ENCODE measurements at places on chromosomes 6 and 20.

DNA sequence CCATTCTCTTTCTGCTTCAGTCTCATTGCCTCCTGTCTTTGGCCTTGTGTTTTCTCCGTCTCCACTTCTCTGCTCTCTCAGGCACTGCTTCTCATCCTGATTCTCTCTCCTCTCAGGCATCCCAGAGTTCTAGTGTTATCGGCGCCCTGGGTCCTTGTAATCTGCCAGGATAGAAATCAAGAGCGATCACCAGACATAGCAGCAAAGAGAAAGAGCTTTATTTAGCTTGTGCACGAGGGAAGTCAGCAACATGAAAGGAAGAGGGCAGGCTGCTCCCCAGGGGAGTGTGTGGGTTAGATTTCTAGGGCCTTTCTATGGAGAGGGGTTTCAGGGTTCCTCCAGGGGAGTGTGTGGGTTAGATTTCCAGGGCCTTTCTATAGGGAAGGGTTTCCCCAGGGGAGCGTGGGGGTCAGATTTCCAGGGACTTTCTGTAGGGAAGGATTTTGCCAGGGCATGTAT, 32.5 kb downstream of the SUN5 start:
- no peaks in the 10 kb centered on the region for H3K27me3 ChIP-seq
- H3K4me1 ChIP-seq, result peaks cover 41% of the 10 kb centered on the region
- DNase-seq, result no peak
- H3K4me3 ChIP-seq, result no peak overlapping the region
- H3K36me3 ChIP-seq, result peaks cover 5% of the 10 kb centered on the region
- no peak overlapping the region for H3K27ac ChIP-seq

DNA sequence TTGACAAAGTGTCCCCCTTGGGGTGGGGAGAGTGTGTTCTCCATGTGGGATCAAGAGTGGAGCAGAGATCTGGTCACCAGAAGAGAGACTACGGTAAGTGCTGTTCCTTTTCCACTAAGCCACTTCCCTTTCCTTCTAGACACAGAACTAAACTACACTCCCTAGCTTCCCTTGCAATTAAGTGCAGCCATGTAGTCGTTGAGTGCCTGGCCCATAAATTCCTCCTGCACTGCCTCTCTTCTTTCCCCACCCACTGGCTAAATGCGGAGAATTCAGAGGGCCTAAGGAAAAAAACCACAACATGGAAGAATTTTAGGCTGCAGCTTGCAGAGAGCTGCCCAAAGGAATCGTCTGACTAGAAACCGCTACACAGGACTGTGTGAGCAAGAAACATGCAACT, 1.5 kb downstream of the WDR27 start:
- H3K36me3 ChIP-seq, result peaks cover 46% of the 10 kb centered on the region
- DNase-seq, result no peak
- peak overlapping the region; percentile 22 for H3K4me3 ChIP-seq

DNA sequence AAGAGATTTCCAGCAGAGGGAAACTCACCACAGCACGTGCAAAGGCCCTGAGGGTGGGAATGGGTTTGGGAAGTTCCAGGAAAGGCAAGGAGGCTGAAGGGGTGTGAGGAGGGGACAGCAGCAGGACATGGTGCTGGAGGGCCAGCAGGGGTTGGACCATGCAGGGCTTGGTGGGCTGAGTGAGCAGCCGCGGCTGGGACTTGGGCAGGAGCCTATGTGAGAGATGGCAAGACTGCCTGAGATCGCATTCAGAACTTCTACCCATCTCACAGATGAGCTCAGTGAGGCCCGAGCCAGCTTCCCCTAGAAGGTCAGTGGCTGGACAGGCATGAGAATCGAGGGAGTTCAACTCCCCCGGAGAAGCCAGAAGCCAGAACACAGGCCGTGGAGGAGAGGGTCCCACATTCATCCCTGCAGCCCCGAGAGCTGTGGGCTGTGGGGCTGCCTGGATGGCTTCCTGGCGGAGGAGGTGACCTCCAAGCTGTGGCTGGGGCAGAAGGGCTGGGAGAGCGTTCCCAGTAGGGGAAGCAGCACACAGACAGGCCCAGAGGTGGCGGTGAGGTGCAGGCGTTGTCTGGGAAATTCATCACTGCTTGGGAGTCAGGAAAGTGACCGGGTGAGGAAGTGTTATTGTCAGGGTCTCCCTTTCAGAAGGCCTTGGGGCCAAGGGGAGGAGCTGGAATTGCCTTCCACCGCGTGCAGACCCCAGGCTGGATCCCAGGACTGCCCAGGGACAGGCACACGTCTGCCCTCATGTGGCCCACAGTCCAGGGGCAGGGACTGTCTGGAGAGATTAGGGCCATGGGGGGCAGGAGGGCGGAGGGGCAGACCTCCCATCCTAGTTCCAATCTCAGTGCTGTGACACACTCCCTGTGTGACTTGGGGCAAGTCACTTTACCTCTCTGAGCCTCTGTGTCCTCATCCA, 103.8 kb downstream of the CEBPB start:
- H3K4me1 ChIP-seq, result peaks cover 21% of the 10 kb centered on the region
- no peak for DNase-seq
- H3K36me3 ChIP-seq, result no peaks in the 10 kb centered on the region
- H3K27ac ChIP-seq, result peak overlapping the region; percentile 34

GRCh38 chr20:23242104-23242503, 108.5 kb upstream of the NXT1 start:
- H3K4me3 ChIP-seq, result no peak overlapping the region
- DNase-seq, result no peak
- H3K4me1 ChIP-seq, result peaks cover 19% of the 10 kb centered on the region
- H3K27ac ChIP-seq, result no peak overlapping the region
- H3K36me3 ChIP-seq, result no peaks in the 10 kb centered on the region
- peaks cover 31% of the 10 kb centered on the region for H3K27me3 ChIP-seq

GRCh38 chr20:47792021-47792618, 6.8 kb upstream of the SULF2 start:
- no peak overlapping the region for H3K27ac ChIP-seq
- peaks cover 25% of the 10 kb centered on the region for H3K27me3 ChIP-seq
- H3K4me1 ChIP-seq, result no peaks in the 10 kb centered on the region

DNA sequence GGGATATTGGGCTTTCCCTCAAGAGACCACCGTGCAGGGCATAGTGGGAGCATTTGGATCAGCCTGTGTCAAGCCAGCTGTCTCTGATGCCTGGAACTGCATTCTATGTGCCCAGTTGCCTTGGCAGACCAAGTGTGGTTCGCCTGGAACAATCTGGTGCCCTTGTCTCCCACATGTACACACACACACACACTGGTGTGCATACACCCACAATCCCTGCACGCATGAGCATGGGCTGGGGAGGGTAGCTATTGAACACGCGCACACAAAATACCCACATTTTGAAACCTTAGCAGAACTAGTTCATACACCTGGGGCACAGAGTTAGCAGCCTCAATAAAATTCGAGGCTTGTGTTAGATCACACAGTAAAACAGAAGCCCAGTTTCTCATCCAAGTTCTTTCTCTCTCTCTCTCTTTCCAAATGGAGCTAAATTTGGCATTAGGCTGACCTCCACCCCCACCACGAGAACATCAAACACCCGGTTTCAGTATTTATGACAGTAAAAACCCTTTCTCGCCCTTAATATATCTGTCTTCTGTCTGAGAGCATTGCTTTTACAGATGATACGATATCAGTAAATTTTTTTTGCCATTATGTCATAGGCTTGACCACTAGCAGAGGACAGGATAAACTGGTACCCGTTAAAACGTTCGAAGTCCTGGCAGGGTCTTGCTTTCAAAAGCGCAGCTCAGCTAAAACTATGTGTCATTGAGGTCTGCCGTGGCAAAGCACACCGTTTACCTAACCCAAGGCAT, 18.2 kb upstream of the NFATC2 start:
- H3K4me3 ChIP-seq, result peak overlapping the region; percentile 59
- H3K27ac ChIP-seq, result peak overlapping the region; percentile 31
- H3K27me3 ChIP-seq, result peaks cover 52% of the 10 kb centered on the region
- H3K36me3 ChIP-seq, result no peaks in the 10 kb centered on the region
- peaks cover 16% of the 10 kb centered on the region for H3K4me1 ChIP-seq

DNA sequence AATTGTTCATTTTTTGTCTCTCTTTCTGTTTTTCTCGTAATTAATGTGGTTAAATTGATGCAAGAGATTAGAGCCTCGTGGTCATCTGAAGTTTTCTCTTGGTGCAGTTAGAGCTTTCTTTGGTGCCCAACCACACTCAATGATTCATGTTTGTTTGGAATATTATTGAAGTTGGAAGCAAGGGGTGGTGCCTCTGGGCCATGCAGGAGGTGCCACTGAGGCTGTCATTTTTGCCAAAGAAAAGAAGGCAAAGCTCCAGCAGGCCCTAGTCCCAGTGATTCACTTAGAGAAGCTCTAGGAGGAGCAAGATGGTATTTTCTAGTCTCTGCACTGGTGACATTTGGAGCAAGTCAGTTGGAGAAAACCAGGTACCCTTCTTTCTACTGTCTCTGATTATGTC, 144.5 kb upstream of the RALGAPA2 start:
- no peak for DNase-seq
- no peaks in the 10 kb centered on the region for H3K36me3 ChIP-seq
- no peak overlapping the region for H3K27ac ChIP-seq
- peaks cover 34% of the 10 kb centered on the region for H3K27me3 ChIP-seq
- H3K4me1 ChIP-seq, result no peaks in the 10 kb centered on the region

DNA sequence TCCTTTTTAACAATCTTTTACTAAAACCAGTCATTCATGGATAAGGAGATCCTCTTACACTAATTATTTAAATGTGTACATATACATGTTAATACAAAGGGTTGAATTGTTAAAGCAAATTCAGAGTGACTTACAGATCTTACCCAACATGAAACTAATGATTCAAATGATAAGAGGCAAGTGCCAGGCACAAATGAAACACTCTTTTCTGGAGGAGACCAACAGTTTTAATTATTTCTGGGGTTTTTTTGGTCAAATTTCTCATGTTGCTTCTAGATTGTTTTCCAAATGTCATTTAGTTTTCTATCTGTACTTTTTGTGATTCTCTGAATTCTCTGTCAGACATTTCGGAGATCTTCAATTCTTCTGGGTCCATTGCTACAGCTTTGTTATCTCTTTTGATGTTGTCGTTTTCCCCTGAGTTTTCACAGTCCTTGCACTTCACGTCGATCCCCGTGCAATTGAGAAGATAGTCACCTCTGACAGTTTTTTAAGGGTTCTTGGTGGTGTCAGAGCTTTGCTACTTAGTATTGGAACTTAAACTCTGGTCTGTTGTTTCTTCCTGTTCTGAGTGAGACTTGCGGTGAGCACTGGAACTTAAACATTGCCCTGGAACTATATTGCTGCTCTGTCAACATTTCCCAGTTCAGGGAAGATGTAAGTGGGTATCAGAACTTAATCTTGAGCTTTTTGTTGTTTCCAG, 23.2 kb downstream of the MAS1 start:
- DNase-seq, result no peak
- H3K4me3 ChIP-seq, result no peak overlapping the region
- no peaks in the 10 kb centered on the region for H3K4me1 ChIP-seq
- peaks cover 52% of the 10 kb centered on the region for H3K27me3 ChIP-seq
- H3K36me3 ChIP-seq, result no peaks in the 10 kb centered on the region
- H3K27ac ChIP-seq, result no peak overlapping the region

GRCh38 chr20:3749087-3749688, 16.7 kb downstream of the HSPA12B start:
- DNase-seq, result no peak
- no peak overlapping the region for H3K4me3 ChIP-seq
- H3K36me3 ChIP-seq, result peaks cover 4% of the 10 kb centered on the region
- H3K27ac ChIP-seq, result no peak overlapping the region
- peaks cover 36% of the 10 kb centered on the region for H3K27me3 ChIP-seq

GRCh38 chr20:31608251-31608945, 3.3 kb downstream of the ID1 start:
- peaks cover 42% of the 10 kb centered on the region for H3K27me3 ChIP-seq
- DNase-seq, result no peak
- H3K4me1 ChIP-seq, result peaks cover 39% of the 10 kb centered on the region
- no peak overlapping the region for H3K4me3 ChIP-seq
- H3K36me3 ChIP-seq, result no peaks in the 10 kb centered on the region

GRCh38 chr20:21559305-21559704, 45.4 kb upstream of the NKX2-2 start:
- no peak overlapping the region for H3K4me3 ChIP-seq
- no peak for DNase-seq
- no peaks in the 10 kb centered on the region for H3K4me1 ChIP-seq
- H3K27ac ChIP-seq, result no peak overlapping the region
- H3K27me3 ChIP-seq, result peaks cover 43% of the 10 kb centered on the region

DNA sequence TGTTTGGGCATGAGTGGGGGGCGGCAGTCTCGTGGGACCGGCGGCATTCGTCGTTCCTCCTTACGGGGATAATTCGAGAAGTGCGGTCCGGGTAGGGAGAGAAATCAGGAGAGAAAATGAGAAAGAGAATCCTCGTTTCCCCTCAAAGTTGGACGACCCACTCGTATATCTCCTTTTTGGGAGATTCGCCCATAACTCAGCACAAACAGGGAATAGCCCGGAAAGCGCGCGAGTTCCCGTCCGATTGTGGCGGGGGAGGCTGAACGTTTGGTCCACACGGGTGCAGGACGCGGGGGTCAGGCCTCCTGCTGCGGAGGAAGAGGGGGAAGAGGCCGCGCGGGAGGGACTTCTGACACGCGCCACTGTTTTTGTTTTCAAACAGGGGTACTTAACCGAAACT, 42.4 kb downstream of the POPDC3 start:
- H3K36me3 ChIP-seq, result no peaks in the 10 kb centered on the region
- DNase-seq, result no peak
- peaks cover 53% of the 10 kb centered on the region for H3K27me3 ChIP-seq
- H3K27ac ChIP-seq, result peak overlapping the region; percentile 37
- peak overlapping the region; percentile 70 for H3K4me3 ChIP-seq

- H3K27me3 ChIP-seq, result peaks cover 7% of the 10 kb centered on the region
- no peak overlapping the region for H3K27ac ChIP-seq
- peaks cover 37% of the 10 kb centered on the region for H3K4me1 ChIP-seq
- DNase-seq, result no peak
- H3K36me3 ChIP-seq, result peaks cover 31% of the 10 kb centered on the region
These were observed 223.7 kb upstream of the SULF2 start for GRCh38 chr20:48008850-48009515.

GRCh38 chr6:147058786-147059385, 145.3 kb upstream of the STXBP5 start:
- H3K27me3 ChIP-seq, result no peaks in the 10 kb centered on the region
- H3K4me1 ChIP-seq, result no peaks in the 10 kb centered on the region
- DNase-seq, result no peak
- H3K4me3 ChIP-seq, result no peak overlapping the region
- no peaks in the 10 kb centered on the region for H3K36me3 ChIP-seq
- H3K27ac ChIP-seq, result no peak overlapping the region

DNA sequence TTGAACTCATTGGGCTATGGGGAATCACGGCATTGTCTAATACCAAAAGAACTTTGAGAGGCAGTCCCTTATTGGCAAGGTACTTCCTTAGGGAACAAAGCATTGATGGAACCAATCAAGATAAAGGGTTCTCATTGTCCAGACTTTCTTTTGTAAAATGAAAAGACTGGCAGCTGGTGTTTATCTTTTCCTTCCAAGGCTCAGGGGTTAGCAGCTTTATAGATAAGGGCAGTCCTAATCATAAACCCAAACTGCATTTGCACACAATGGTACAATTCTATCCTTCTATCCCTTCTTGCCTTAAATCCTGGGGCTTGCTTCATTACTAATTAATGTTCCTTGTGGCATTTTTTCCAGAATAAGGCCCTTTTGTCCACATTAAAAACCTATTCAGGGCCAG, 28.6 kb downstream of the CDK19 start:
- no peak overlapping the region for H3K4me3 ChIP-seq
- DNase-seq, result no peak
- H3K36me3 ChIP-seq, result peaks cover 17% of the 10 kb centered on the region
- H3K27me3 ChIP-seq, result no peaks in the 10 kb centered on the region
- H3K4me1 ChIP-seq, result peaks cover 20% of the 10 kb centered on the region
